ENCODE measurements at places on chromosomes 1 and 21. TPM values are rescaled to one million over a fixed set of nuclear protein-coding genes. Genes with fewer than 3 reads are reported as not detected.

Gene MUL1
- 54.0 TPM for total RNA-seq

Gene PPM1J
- 0.32 TPM for total RNA-seq

Gene ASTN1
- not detected for total RNA-seq

Gene UTS2
- total RNA-seq, result not detected

Gene MEX3A
- total RNA-seq, result 5.8 TPM

Gene TAF5L
- 15.0 TPM for total RNA-seq

Gene XCL1
- total RNA-seq, result not detected

Gene DNAJC28
- total RNA-seq, result 0.77 TPM

Gene TNFAIP8L2
- total RNA-seq, result not detected

Gene S100A7
- not detected for total RNA-seq

Gene DNAJC6
- total RNA-seq, result 2.9 TPM

Gene CRABP2
- 1.5 TPM for total RNA-seq

Gene IL12RB2
- total RNA-seq, result not detected

Gene KDM5B
- total RNA-seq, result 34.4 TPM

Gene RHEX
- total RNA-seq, result not detected

Gene ADORA3
- total RNA-seq, result not detected

Gene MYBPH
- 2.8 TPM for total RNA-seq

Gene FLVCR1
- total RNA-seq, result 6.0 TPM

Gene DENND2C
- 4.6 TPM for total RNA-seq

Gene CYP4Z1
- total RNA-seq, result not detected

Gene GJB3
- total RNA-seq, result not detected

Gene SCYL3
- total RNA-seq, result 5.9 TPM

Gene AGT
- 0.19 TPM for total RNA-seq

Gene GPR157
- total RNA-seq, result 1.9 TPM

Gene AGMAT
- 3.7 TPM for total RNA-seq

Gene ELF3
- total RNA-seq, result 0.06 TPM

Gene EDARADD
- not detected for total RNA-seq

Gene ADAMTS4
- total RNA-seq, result 5.4 TPM

Gene MACF1
- 261 TPM for total RNA-seq

Gene OR2T29
- total RNA-seq, result not detected

Gene EFCAB7
- 3.6 TPM for total RNA-seq

Gene PANK4
- 30.0 TPM for total RNA-seq

Gene LCE1B
- total RNA-seq, result not detected

Gene LDLRAD1
- total RNA-seq, result not detected

Gene AADACL3
- total RNA-seq, result not detected

Gene SLC44A5
- total RNA-seq, result not detected

Gene CHIT1
- total RNA-seq, result 3.9 TPM

Gene TMEM59
- 247 TPM for total RNA-seq

Gene SPATA46
- not detected for total RNA-seq

Gene HSPB7
- total RNA-seq, result 3.2 TPM

Gene SPRR3
- total RNA-seq, result not detected

Gene GSTM4
- total RNA-seq, result 10.5 TPM

Gene LCA5L
- total RNA-seq, result 0.98 TPM

Gene KRTAP11-1
- total RNA-seq, result not detected

Gene PDZK1
- 0.69 TPM for total RNA-seq

Gene VTCN1
- not detected for total RNA-seq

Gene C1orf141
- total RNA-seq, result not detected

Data from LHCN-M2 (cell line).